ENCODE measurements at places on chromosomes 12 and 14.

GRCh38 chr14:72738161-72738611 is 155.7 kb downstream of the DPF3 start:
- no peak for DNase-seq

DNA sequence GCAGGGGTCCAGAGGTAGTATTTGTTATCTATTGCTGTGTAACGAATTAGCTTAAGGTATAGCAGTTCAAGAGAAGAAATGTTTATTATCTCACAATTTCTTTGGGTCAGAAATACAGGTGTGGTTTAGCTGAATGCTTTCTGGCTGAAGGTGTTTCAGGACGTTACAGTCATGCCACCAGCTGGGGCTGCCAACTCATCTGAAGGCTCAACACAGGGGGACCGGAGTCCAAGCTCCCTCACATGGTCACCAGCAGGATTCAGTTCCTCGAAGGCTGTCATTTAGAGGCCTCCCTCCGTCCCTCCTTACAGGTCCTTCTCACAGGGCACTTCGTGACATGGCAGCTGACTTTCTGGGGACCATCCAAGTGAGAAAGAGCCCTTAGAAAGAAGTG is 37.5 kb upstream of the SINHCAF start:
- no peak for DNase-seq

- no peak for DNase-seq
These were observed 101.1 kb downstream of the PLEKHG7 start for GRCh38 chr12:92803903-92804302.

GRCh38 chr14:101849125-101849524 is 87.6 kb downstream of the PPP2R5C start:
- no peak for DNase-seq

DNA sequence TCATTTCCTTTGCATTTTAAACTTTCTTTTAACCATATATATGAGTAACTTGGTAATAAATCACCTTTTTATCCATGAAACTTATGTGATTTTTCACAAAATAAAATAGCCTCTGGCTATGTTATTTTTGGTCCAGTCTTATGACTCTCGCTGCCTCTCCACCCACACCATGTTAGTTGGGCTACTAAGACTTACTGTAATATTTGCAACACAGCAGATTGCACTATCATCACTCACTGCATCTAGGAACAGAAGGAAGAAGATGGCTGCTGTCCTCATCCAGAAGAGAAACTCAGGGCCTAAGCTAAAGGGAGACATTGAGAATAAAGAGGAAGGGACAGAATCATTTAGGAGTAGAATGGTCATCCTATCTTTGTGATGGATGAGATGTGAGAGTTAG is 12.6 kb upstream of the B4GALNT3 start:
- no peak for DNase-seq

DNA sequence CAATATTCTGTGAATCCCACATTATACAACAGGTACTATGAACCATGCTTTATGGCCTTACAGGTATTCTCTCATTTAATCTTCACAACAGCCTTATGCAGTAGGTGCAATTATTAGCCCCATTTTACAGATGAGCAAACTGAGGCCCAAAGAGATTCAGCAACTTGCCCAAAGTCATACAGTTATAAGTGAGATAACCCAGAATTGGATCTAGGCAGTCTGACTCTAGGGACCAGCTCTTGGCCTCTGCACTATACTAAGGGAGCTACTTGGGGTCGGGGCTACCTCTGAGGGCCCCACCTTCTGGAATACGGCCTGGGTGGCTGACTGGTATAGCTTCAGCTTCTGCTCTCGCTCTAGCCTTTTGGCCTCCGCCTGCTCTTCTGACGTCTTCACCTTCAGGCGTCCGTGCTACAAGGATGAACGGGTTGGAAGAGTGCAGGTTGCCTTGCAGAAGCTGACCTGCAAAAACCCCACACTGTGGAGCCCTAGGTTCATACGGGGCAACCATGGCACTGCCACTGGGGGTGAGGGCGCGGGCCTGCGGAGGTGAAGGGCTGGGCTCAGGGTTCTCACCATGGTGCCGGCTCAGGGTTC is 762 bp downstream of the RABGGTA start:
- no peak for DNase-seq

GRCh38 chr12:109650808-109651207 is 62.8 kb upstream of the FAM222A start:
- DNase-seq: no peak

DNA sequence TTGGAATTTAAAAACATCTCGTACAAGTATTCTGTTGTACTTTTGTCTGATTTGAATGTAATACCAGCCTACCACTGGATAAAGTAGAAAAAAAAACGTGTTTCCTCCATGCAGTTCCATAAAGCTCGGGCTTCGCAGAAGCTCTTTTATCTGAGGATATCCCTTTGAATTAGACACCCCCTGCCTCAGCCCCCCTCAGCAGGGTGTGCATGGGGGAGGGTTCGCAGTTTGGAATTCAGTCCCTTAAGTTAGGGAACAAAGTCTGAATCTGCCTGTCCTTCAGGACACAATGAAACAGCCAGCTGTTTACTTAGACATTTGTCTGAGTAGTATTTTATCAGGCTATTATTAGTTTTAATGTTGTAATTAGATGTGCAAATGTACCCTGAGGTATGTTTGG is 234.0 kb upstream of the CAND1 start:
- DNase-seq: no peak

- no peak for DNase-seq
These were observed 113.9 kb downstream of the ANO4 start for GRCh38 chr12:100908501-100908900.

DNA sequence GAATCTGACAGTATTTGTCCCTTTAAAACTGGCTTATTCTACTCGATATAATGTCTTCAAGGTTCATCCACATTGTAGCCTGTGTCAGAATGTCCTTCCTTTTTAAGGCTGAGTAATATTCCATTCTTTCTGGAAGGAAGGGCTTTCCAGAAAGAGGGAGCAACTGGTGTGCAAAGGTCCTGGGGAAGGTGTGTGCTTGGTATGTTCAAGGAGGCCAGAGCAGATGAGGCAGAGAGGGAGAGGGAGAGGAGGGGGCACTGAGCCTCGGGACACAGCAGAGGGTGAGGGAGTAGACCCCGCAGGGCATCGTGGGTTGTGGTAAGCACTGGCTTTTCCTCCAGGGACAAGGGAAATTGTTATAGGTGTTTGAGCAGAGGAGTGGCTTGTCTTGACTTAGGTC is 90.9 kb upstream of the NCOR2 start:
- no peak for DNase-seq

DNA sequence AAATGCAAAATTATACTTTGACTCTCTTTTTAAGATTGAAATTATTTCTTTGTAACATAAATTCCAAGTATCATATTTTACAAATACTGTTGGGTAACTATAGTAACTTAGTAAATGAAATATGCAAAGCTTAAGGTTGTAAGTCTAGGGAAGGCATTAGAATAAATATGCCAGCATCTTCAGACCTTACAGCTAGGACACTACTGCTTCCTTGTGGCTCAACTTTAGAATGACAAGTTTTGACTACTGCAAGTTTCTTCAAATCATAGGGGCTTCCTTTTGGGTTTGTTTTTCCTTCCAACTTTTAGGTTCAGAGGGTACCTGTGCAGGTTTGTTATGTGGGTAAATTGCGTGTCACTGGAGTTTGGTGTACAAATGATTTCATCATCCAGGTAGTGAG is 17.7 kb upstream of the ANP32D start:
- peak; percentile 3 for DNase-seq

- no peak for DNase-seq
These were observed 118.6 kb upstream of the SLCO1C1 start for GRCh38 chr12:20576528-20576927.

GRCh38 chr14:96138241-96138640 is 66.4 kb upstream of the BDKRB2 start:
- no peak for DNase-seq

DNA sequence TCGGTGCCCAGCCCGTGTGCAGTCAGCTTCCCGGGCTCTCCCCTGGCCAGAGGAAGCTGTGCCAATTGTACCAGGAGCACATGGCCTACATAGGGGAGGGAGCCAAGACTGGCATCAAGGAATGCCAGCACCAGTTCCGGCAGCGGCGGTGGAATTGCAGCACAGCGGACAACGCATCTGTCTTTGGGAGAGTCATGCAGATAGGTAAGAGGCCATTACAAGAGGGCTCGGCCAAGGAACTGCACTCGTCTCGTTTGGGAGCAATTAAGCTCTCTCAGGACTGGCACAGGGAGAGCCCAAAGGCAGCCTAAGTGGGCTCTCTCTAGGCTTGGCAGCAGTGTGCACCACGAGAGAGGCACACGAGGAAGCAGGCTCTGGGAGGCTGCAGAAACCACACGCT is 3.7 kb downstream of the WNT5B start:
- no peak for DNase-seq

DNA sequence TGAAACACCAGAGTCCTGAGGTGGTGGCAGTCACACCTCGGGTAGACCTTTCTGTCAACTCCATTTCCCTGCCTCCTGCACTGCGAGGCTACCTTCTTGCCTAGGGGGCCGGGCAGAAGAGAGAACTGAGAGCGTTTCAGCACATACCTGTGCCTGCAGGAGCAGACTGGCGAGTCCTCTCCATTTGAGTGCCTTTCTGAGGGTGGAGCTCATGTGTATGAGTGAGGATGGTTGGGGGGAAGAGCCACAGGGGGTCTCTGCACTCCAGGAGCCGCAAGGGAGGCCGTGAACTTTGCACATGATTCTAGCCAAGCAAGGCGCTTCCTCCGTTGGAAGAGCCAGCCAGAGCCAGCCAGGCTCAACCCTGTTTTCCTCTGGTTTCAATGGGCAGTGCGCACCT is 31.0 kb upstream of the CCND2 start:
- no peak for DNase-seq
